Activated B cell treated with CpG ODN at 0.5 μM for 24 hours (primary cell): ENCODE measurements at places on chromosomes 7 and 10. TPM values are rescaled to one million over a fixed set of nuclear protein-coding genes. Genes with fewer than 3 reads are reported as not detected.

Gene INHBA
- total RNA-seq = 0.16 TPM in 1 of 2 replicates, not detected in the other

Gene MINPP1
- total RNA-seq = 5.3 and 7.3 TPM in 2 replicates

Gene KIAA1549
- total RNA-seq = 0.42 and 0.46 TPM in 2 replicates

DNA sequence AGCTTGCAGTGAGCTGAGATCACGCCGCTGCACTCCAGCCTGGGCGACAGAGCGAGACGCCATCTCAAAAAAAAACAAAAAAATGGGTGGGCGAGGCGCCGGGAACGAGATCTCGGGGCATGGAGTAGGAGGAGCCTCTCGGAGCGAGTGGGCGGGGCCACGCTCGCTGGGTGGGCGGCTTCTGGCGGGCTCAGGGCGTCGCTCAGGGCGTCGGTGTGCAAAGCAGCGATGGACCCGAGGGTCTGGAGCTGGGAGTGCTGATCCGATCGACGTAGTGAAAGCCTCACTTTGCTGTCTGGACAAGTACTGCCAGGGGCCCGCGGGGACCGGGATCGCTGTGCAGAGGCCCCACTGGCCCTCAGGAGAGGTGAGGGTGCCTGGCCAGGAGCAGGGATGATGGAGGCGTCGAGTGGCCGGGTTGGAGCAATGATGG, 22.6 kb upstream of the AMZ1 start:
- DNase-seq = no peak
- H3K36me3 ChIP-seq = peaks cover 9% of the 10 kb centered on the region
- no peak overlapping the region for H3K27ac ChIP-seq

DNA sequence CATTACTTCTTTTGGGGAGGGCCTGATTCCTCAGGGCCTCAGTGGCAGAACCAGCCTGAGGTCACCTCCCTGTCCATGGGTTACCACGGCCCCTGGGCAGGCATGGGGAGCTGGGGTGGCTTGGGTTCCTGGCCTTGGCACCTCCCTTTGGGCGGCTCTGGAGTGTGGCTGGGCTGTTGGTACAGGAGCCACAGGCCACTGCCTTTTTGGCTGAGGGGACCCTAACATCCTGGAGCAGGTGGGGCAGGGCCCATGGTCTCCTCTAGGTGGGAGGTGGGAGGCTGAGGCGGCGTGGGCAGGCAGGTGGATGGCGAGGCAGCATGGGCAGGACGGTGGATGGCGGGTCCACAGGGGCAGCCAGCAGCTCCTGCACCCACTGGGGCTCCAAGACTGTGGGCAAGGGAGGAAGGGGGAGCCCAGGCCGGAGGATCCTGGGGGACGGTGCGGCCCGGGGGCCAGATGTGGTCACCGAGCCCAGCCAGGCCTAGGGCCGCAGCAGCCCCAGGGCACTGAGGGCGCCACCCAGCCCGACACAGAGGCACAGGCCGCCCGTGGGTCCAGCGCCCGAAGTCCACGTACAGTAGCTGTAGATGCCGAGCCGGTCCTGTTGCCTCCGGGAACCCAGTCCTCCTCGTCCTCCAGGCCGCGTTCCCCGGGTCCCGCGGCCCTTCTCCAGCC, 2.4 kb upstream of the SYCE1 start:
- no peak overlapping the region for H3K27ac ChIP-seq
- no peaks in the 10 kb centered on the region for H3K36me3 ChIP-seq
- no peaks in the 10 kb centered on the region for H3K4me1 ChIP-seq
- DNase-seq = no peak
- H3K27me3 ChIP-seq = peaks cover 7% of the 10 kb centered on the region

Gene CALML3
- total RNA-seq = not detected in 2 replicates

DNA sequence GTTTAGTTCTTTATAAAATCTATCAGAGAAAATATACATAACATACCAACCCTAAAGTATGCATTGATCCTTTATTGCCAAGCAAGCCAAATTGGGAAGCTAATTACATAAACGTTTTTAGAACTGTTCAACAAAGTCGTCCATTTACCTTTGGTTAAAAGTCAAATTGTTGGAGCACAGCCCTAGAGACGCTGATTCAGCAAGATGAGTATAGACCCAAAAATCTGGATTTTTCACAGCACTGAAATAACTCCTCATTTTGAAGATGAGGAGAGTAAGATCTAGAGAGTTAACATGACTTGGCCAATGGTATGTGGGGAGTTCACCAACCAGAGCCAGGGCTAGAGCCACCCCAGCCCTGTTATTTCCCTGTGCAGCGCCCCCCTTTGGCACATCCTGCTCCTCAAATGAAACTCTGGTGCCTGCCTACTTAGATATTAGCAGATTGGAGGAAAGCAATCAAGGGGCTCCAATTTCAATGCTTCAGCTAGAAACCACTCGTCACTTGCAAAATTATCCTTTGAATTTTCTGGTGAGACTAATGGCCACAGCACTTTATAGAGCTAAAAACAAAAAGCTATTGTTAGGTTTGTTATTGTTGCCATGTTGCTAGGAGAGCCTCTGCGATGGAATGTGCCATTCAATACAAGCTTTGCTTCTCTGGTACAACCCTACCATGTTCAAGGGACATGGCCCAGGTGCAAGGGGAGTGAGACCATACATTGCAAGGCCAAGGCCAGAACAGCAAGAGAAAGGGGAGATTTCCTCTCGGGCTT, 132.6 kb upstream of the ZEB1 start:
- no peaks in the 10 kb centered on the region for H3K27me3 ChIP-seq
- DNase-seq = no peak
- H3K27ac ChIP-seq = no peak overlapping the region

DNA sequence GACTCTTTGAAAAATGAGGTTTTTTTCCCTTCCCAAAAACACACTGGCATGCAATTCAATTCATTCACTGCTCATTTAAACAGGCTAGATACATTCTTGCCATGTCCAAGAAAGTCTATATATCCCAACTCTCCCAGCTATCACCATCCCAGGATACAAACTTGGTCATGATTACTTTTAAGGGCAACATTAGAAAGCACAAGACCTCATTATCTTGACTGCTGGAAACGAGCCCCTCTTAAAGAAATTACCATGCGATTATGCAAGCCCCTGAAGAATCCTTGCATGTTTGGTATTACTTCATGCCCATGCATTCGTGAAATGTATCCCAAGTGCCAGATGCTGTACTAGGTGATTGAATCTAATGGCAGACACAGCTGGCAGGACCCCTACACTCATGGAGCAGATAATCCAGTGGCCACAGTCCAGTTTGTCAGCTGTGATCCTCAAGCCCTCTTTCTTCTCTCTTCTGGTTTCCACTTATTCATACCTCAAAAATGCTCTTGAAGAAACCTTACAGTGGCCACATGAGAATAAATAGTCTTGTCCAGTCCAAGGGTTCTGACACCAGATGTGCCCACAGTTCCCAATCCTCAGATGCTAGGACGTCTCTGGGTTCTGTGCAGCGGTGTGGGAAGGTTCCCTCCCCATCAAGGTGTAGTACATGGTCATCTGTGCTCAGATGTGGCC, 103.7 kb upstream of the HABP2 start:
- no peak for DNase-seq
- peaks cover 19% of the 10 kb centered on the region for H3K27me3 ChIP-seq
- no peak overlapping the region for H3K27ac ChIP-seq
- no peak overlapping the region for H3K4me3 ChIP-seq
